Astrocyte of the spinal cord (primary cell): ENCODE measurements at places on chromosomes 11 and 22.

DNA sequence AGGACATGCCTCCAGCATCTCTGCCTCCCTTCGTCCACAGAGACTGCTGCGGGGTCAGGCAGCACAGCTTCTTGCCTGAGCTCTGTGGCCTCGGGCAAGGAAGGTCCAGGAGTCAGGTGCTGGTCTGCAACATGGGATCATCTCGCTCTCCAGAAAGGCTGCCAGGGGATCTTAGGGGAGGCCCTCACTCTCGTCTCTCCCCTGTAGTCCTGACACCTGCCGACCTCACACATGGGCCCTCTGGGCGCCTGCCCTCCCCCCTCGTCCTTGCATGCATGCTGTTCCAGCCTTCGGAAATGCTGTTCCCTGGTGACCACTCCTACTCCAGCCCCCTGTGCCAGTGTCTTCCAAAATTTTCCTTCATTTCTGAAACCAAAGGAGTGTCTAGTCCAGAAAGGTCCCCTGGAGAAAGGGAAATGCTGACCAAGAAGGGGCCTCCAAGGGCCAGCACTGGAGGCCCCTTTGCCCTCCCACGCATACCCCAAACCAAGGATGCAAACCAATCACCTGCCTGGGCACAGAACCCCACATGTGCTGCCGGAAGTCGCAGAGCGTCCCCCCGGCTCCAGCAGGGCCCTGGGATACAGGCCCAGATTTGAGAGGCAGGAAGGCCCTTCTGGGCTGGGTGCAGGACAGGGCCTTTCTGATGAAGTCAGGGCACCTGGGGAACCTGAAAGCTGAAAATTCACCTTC lies 41.0 kb downstream of the IGF2 start:
- no peak for DNase-seq

DNA sequence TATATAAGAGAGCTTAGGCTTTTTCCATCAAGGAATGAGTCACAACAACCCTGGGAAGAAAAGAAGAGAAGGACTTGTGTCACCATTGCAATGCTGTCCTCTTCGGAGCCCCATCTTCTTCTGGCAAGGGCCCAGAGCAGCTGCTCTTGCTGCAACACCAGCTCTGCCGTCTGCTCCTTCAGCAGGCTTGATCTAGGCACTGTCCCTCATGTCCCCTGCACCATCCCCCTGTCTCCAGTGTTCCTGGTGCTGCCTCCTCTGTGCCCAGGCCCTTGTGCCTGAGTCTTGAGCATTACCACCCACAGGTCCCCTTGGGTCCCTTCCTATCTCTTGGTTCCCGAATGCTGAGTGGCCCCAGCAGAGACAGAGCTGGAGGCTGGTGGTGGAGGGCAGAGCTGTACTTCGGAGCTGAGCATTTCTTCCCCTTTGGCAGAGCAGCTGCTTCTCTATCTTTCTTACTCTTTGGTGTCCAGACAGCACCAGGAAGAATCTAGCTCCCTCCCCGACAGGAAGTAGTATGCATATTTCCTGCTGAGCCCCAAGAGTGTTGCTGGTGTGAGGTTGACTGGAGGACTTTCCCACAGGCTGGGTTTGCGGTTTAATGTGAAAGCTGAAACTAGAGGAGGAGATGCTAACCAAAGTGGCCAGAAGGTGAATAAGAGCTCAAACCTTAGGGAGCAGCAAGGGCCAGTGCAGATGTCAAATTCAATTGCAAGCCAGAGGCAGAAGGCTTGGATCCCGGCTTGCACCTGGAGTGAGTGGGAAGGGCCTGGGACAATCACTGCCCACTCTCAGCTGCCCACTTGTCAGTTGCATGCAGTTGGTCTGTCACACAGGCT lies 27.8 kb downstream of the WEE1 start:
- peak; percentile 85 for DNase-seq

- DNase-seq = no peak
Observed at GRCh38 chr11:44938066-44938691, 12.5 kb downstream of the TP53I11 start.

GRCh38 chr11:21460082-21460481 lies 732.8 kb upstream of the ANO5 start:
- DNase-seq = no peak

GRCh38 chr11:114176321-114176720 lies 116.8 kb downstream of the ZBTB16 start:
- DNase-seq = no peak
